NCI-H2107 (cell line): ENCODE measurements at places on chromosomes 2 and 18.

DNA sequence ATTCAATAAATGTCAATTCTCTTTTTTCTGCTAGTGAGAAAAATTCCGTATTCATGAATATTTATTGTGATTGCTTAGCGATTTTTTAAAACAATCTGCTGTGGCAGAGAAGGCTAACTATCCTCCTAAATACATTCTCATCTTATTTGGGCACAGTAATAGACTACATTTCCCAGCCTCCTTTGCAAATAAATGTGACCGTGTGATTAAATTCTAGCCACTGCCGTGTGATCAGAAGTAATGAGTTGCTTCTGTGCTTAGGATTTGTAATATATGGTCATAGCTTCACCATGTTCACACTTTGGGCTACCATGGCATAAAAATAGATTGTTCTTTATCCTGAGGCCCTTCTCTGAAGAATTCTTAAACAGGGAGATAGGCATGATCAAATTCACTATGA, 179.6 kb downstream of the FAM124B start:
- DNase-seq, result no peak

DNA sequence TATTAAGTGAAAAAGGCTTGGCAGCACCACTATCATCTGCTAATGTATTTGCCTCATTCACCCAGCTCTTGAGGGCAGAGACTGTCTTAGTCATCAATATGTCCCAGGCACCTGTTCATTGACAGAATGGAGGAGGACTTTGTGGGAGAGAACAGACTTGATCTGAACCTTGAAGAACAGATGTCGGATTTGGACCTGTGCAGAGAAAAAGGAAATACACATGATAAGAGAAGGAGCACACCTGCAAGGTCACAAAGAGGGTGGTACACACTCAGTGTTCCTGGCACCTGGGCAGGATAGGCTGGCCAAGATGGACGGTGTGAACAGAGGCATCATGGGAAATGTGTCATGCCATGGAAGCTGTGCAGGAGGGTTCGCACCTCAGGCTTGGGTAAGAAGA, 7.4 kb upstream of the MGAT4A start:
- no peak for DNase-seq

GRCh38 chr2:217757108-217757463, 245.7 kb downstream of the TNS1 start:
- no peak for DNase-seq

DNA sequence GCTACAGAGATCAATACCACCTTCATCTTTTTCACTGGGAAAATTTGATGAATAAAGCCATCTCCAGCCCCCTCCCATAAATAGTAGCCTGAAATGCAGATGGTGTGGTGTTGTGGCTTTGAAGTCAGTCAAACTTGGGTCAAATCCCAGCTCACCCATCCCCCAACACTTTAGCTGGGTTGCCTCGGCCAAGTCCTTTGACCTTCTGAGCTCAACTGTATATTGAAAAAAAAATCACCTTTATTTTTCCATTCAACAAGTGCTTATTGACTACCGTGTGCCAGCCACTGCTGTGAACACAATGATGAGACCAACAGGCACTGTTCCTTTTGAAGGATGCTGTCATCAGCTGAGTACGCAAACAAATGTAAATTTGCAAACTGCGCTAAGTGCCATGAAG, 35.1 kb upstream of the NTSR2 start:
- no peak for DNase-seq

DNA sequence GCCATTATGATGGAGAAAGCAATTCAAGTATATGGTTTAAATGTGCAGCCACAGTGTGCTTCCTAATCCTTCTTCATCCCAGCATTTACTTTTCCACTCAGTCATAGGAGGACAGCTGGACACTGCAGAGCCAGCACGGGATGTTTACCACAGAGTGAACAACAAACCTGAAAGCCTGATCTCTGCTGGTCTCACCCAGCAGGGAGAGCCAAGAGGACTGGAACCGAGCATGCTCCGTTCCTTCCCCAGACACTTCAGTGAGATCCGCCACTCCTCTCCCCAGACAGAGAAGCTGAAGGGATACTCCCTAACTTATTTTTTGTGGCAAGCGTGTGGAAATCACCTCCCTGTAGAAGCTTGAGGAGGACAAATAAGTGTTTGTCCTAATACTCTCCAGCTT, 23.2 kb upstream of the GORASP2 start:
- no peak for DNase-seq

GRCh38 chr2:147632198-147632597, 212.6 kb upstream of the ACVR2A start:
- DNase-seq, result no peak

DNA sequence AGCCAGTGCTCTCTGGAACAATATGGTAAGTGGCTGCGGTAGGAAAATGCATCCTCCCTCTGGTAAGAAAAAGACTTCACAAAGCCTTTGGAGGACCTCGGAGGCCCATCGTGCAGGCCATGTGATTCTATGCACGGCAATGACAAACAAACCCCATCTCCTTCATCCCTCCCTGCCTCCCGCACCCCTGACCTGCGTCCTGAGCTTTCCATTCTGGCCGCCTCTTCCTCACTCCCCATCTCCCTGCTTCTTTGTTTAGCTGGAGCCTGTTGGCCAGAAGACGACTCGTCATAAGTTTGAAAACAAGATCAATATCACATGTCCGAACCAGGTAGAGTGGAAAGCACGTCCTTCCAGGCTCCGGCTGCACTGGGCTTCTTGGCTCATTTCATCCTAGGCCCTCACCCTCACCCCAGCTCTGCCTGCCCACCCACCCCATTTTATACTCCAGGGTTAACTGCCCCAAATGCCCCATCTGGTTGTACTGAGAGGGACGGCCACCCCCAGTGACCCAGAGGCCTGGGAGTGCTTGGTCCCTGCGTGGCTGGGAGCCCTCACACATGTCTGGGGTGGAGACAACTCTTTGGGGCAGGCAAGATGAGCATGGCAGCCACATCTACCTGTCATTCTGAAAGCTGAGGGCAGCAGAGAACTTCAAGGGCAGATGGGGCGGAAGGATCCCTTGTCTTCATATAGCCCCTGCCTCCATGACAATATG, 94.0 kb downstream of the PLB1 start:
- DNase-seq, result no peak

GRCh38 chr2:40251137-40251536, 200.8 kb downstream of the SLC8A1 start:
- peak; percentile 59 for DNase-seq

- no peak for DNase-seq
These were observed 37.4 kb upstream of the SLC39A10 start for GRCh38 chr2:195619590-195619989.

GRCh38 chr2:195651046-195651445, 6.0 kb upstream of the SLC39A10 start:
- DNase-seq, result no peak

GRCh38 chr2:47891369-47892337, 14.6 kb downstream of the FBXO11 start:
- no peak for DNase-seq

- DNase-seq, result no peak
These were observed 368.2 kb downstream of the IRS1 start for GRCh38 chr2:226431288-226431948.

DNA sequence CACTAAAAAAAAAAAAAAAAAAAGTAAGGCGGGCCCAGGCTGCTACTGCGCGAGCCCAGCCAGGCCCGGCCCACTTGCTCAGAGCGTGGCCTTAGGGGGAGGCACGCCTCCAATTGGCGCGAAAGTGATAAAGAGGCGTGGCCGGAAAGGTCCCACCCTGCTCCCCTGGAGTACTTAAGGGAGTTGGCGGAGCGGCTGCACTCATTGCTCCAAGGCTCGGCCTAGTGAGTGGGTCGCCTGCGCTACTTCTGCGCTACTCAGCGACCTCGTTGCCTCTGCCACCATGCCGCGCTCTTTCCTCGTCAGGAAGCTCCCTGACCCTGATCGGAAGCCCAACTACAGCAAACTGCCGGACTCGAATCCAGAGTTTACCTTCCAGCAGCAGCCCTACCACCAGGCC, 36.9 kb downstream of the UNC80 start:
- DNase-seq, result no peak

DNA sequence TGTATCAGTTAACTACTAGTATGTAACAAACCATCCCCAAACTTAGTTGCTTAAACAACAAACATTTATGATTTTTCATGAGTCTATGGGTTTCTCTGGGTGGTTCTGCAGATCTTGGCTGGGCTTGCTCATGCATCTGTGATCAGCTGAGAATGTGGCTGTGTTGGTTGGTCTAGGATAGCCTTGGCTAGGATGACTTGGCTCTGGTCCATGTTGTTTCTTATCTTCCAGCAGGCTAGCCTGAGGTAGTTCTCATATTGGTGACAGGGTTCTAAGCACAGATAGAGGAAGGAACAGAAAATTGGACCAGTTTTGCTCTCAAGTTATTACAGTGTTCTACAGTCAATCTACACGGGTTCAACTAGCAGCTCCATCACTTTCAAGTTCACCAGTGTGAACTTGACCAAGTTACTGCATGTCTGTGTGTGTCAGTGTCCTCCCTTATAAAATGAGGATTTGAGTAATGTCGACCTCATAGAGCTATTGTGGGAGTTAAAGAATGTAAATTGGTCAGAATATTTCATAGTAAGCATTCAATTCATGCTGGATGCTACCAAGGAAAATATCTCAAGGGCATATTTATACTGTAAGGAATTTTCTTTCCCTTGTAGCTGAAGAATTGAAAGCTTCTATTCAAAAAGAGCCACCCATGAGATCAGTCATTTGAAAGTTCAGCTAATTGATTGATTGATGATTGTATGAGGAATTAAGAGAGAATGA, 65.3 kb downstream of the MYO3B start:
- DNase-seq, result no peak

GRCh38 chr2:167534443-167534842, 646.2 kb downstream of the XIRP2 start:
- DNase-seq, result no peak

- DNase-seq, result no peak
These were observed 3.9 kb upstream of the PPP1CB start for GRCh38 chr2:28747714-28748113.

DNA sequence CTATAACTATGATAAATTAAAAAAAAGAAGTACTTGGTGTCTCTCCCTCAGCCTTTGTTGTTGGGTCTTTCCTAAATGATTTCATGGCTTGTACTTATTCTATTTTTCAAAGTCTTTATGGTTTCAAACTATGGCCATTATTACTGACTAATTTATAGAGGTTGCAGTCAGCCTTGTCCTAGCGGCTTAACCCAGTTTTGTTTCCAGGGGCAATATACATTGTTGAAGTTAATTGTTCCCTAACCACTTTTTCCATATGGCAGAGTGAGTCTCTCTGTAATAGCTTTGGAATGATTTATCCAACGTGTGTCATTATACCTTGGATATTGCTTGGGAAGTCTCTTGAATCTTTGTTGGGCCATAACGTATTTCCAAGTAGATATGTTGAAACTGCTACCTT, 408.8 kb downstream of the HRH4 start:
- no peak for DNase-seq

DNA sequence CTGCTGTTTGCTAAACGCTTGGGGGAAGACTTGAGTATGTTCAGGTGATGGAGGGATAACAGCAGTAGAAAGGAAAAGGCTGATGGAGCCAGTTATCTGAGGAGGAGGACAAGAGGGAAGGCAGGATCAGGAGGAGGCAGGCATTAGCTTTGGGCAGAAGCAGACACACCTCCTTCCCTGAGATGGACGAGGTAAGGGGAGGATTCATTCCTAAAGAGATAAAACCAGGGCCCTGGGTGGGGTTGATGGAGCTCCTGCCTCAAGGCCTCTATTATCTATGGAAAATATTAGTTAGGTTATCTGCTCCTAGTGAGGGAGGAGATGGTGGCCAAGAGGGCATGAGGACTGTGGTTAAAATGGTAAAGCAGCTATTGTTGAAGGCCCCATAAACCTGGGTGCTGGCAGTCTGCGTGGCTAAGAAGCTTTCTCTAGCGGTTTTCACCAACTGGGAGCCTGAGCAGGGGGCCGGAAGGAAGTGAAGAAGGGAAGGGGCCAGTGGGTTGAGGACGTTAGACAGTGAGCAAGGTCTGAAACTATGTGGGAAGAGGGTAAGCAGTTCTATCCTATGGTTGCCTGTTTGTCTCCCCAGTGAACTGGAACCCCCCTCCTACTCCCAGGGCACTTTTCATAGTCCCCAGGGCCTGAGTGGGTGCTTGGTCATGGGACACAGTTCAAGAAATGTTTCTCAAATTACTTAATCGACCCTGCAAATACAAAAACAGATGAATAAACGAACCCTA, 56.6 kb upstream of the HK2 start:
- no peak for DNase-seq

- no peak for DNase-seq
These were observed 88.7 kb downstream of the NEDD4L start for GRCh38 chr18:58132595-58133261.

GRCh38 chr18:62524440-62525200, 1.8 kb downstream of the ZCCHC2 start:
- DNase-seq, result peak; percentile 23

DNA sequence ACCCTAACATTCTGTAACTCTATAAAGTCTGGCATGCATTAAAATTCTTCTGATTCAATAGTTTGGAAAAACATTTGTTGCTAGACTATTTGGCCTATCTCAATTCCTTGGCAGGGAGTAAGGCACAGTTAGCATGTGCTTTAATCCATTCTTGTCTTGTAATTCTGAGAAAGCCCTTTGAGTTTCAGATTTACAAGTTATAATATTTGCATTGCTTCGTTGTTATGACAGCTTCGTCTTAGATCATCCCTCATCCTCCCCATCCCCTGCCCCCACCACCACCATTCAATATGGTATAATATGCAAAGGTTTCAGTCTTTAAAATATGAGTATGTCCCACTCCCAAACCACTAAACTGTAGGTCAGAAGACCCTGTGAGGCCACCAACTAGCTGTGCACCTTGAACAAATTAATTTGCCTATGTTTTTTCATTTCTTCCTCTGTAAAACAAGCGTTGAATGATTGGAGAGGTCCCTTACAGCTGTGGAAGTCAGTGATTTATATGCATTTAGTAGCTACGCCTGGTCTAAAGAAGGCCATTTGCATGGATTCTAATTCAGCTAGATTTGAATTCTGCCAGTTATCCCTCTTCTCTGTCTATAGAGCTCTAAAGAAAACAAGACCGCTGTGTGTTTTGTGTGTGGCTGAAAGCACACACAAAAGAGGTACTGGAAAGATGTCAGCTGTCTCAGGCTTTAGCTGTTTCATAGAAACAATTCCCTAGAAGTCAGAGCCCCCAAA, 591 bp downstream of the C2orf80 start:
- DNase-seq, result no peak

GRCh38 chr2:71469403-71470398, 16.3 kb downstream of the DYSF start:
- no peak for DNase-seq

GRCh38 chr2:144404586-144405314, 115.2 kb downstream of the ZEB2 start:
- DNase-seq, result no peak

DNA sequence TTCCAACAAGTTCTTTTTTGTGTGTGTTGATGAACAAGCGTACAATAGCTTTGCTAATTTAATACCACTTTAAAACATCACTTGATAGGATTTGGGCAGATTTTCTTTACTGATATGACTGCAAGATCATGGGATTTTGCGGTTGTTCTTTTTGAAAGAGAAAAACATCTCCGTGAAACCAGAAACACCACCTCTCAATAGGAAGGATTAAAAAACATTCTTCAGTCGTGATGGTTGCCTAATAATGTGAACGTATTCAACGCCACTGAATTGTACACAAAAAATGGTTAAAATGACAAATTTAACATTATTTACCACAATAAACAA, 19.3 kb downstream of the RBMS1 start:
- DNase-seq, result no peak
